Foreskin keratinocyte (primary cell): ENCODE measurements at places on chromosomes 4 and X. TPM values are rescaled to one million over a fixed set of nuclear protein-coding genes. Genes with fewer than 3 reads are reported as not detected.

SORCS2 gene
- 0.04 and 0.11 TPM in 2 replicates for polyA plus RNA-seq

CLCN4 gene
- polyA plus RNA-seq = 0.10 and 0.12 TPM in 2 replicates

ADH1A gene
- not detected in 2 replicates for polyA plus RNA-seq

HPGD gene
- 0.16 and 0.18 TPM in 2 replicates for polyA plus RNA-seq
